IMR-90 (cell line): ENCODE measurements at places on chromosomes 1 and 21. TPM values are rescaled to one million over a fixed set of nuclear protein-coding genes. Genes with fewer than 3 reads are reported as not detected.
A peak's percentile ranks its signal among the peaks of the same experiment; 100 is the strongest.

The HIVEP3 gene
- total RNA-seq, result 1.1 and 1.4 TPM in 2 replicates

- DNase-seq, result no peak
Measured at GRCh38 chr1:152667648-152668047, 4.5 kb downstream of the LCE2D start.

The LCE1B gene
- not detected in 2 replicates for total RNA-seq

GRCh38 chr1:182785181-182785580, 4.4 kb upstream of the NPL start:
- no peak for DNase-seq

DNA sequence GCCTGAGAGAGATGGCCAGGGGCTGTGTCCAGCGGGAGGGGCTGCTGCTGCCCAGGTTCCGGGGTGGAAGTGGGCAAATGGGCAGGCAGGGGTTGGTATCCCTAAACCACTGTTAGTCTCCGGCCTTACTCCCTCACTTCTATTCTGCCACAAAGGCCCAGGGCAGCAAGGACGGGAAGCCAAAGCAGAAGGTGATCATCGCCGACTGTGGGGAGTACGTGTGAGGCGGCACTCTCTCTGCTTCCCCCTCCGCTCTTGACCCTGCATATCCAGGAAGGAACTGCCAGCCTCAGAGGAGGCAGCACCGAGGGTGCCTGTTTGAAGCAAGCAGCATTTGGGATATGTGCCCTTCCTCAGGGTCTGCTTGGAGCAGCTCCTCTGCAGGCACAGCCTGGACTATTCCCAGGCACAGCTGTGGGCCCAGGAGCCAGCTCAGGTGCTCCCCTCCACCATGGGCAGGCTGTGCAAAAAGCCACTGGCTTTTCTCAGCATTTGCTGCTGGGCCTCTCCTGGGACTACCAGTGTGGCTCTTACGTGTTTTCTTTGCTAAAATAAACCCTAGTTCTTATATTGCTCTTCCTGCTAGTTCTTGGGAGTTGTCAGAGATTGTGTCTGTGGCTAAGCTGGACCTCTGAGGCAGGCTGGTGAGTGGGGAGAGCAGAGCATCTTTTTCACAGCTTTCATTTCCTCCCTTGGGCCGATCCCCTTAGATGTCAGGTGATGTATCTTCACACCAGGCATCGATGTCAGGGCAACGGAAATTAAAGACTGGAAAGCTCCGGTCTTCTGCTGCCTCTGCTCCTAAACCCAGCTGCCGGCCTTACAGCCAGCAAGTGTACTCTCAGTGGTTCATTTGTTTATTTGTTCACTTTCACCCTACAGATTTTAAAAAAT, 14.7 kb downstream of the PPIE start:
- DNase-seq, result no peak

GRCh38 chr1:204971517-204972336, 71.3 kb upstream of the CNTN2 start:
- peak; percentile 63 for DNase-seq

- DNase-seq, result no peak
Measured at GRCh38 chr1:161932668-161933067, 91.0 kb downstream of the OLFML2B start.

The RAB25 gene
- total RNA-seq, result not detected in 2 replicates

The CFHR5 gene
- not detected in 2 replicates for total RNA-seq

DNA sequence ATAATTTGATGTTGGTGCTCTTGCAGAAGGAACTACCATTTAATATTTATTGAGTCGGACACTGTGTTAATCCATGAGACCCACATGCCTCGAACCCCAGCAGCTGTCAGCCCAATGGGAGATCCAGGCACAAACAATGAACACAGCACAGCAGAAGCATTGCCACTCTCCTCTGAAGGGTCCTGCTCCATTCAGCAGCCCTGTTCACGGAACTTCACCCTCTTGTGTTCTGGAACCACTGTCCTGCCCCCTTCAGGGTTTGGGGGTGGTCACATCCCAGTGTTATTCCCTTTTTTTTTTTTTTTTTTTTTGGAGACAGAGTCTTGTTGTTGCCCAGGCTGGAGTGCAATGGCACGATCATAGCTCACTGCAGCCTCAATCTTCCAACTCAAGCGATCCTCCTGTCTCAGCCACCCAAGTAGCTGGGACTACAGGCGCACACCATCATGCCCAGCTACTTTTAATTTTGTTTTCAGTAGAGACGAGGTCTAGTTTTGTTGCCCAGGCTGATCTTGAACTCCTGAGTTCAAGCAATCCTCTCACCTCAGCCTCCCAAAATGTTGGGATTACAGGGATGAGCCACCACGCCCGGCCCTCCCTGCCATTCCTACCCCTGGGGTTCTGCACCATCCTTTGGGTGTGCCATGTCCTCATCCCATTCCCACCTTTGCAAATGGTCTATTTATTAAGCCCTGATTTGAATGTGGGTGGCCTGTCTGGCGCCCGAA, 70.2 kb downstream of the EVA1C start:
- DNase-seq, result no peak

DNA sequence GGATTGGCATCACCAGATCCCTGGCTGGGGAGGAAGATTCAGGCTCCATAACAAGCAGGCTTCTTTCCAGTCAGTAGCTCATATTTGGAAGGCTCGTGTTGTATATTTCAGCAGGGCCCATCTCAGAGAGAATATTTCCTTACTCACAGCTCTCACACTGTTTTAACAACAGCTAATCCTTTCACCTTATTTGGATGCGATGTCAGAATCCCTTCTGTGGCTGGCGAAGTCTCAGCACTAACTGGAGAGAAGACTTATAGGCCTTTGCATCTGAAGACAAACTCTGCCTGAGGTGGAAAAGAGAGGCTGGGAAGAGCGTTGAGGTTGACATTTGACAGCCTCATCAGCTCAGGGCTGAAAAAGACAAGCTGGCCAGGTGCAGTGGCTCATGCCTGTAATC, 47.2 kb upstream of the CAPZB start:
- DNase-seq, result no peak

DNA sequence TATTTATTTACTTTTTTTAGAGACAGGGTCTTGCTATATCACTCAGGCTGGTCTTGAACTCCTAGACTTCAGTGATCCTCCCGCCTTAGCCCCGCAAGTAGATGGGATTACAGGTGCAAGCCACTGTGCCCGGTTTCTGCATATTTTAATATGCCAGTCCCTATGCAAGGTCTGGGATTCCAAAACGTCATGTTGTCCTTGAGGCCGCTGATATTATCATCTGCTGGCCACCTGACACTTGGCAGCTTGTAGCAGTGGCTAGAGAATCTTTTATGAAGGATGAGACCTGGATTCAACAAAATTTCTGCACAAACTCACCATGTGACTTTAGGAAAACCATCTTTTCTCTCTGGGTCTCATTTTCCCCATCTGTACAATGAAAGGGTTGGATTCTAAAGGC, 32.9 kb upstream of the OSBPL9 start:
- DNase-seq, result no peak

GRCh38 chr1:156080241-156080862, 1.9 kb downstream of the MEX3A start:
- DNase-seq, result no peak

The STIL gene
- 17.2 and 19.2 TPM in 2 replicates for total RNA-seq

GRCh38 chr1:245246433-245246832, 91.6 kb downstream of the KIF26B start:
- no peak for DNase-seq

- DNase-seq, result peak; percentile 70
Measured at GRCh38 chr1:218347723-218348627, 2.8 kb downstream of the TGFB2 start.

DNA sequence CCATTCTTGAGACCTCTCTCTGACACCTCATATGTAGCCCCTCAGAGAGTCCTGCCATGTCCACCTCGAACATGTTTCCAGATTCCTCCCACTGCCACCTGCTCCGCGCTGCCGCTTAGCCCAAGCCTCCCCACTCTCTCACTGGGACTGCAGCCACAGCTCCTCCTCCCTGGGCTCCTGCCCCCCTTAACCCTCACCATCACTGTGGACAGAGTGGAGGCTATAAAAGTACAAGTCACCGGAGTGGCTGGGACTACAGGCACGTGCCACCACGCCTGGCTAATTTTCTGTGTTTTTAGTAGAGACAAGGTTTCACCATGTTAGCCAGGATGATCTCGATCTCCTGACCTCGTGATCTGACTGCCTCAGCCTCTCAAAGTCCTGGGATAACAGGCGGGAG, 77.0 kb downstream of the VWA5B1 start:
- no peak for DNase-seq

The CD1B gene
- not detected in 2 replicates for total RNA-seq

The SELP gene
- not detected in 2 replicates for total RNA-seq

DNA sequence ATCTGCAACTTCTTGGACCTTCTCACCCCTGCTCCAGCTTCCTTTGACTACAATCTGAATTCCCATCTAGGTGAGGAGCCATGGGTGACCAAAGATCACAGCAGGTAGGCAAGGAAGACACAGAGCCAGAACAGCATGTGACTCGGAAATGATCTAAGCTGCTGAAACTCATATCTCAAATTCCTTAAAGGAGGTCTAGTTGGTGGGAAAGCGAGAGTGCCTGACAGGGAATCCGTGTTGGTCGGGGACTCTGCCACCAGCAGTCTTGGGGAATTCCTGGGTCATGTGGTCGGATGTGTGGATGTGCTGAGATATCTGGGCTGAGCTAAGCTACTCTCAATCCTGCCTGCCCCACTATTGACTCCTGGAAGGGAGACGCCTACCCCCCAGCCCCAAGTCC, 3.2 kb upstream of the NUAK2 start:
- DNase-seq, result peak; percentile 77

DNA sequence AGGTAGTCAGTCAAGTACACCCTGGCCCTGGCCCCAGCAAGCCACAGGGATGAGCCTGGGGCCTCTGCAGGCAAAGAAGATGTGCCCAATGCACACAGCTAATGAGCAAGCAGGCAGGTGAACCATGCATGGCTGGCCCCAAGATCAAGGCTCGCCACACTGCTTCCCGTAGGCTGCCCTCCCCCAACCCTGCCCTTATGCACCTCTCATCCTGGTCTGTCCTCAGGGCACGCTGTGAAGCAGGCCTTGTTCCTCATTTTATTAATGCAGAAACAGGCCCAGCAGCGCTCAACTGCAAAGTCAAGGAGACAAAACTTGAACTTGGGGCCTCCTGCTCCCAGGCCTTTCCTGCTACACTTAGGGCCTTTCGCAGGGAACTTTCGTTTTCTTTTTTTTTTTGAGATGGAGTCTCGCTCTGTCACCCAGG, 35.6 kb upstream of the ID3 start:
- no peak for DNase-seq

The AK4 gene
- 23.1 and 30.3 TPM in 2 replicates for total RNA-seq

The SPATA17 gene
- total RNA-seq, result 0.18 and 0.28 TPM in 2 replicates

The REG4 gene
- not detected in 2 replicates for total RNA-seq

The KRTAP20-1 gene
- not detected in 2 replicates for total RNA-seq

DNA sequence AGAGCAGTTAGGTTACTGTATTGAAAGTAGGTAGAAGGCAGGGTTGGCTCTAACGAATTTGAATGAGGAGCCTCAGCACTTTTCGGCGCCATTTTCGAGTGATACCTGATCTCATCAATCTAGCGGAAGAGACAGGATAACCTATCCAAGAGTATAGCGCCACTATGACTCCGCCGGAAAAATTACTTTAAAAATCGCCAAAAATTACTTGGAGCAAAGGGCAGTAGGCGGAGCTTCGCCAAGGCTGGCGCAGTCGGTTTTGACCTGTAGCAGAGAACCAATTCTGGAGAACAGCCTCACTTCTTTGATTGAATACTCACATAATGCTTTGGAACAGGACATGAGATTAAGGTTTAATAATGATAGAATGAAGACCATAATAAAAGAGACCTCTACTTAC, 25.6 kb downstream of the EFCAB7 start:
- no peak for DNase-seq

GRCh38 chr21:40162075-40162474, 294.8 kb downstream of the PCP4 start:
- no peak for DNase-seq

The TRIM45 gene
- 1.7 and 2.0 TPM in 2 replicates for total RNA-seq

GRCh38 chr1:180949616-180950000, 36.9 kb downstream of the KIAA1614 start:
- no peak for DNase-seq

The TGFB2 gene
- 3.8 and 5.3 TPM in 2 replicates for total RNA-seq

The KHDRBS1 gene
- total RNA-seq, result 33.7 and 39.7 TPM in 2 replicates

GRCh38 chr1:46940307-46940706, 969 bp downstream of the CYP4A11 start:
- DNase-seq, result no peak

The ARHGEF2 gene
- total RNA-seq, result 81.4 and 91.8 TPM in 2 replicates

GRCh38 chr1:168498956-168499687, 44.7 kb downstream of the XCL2 start:
- DNase-seq, result no peak

DNA sequence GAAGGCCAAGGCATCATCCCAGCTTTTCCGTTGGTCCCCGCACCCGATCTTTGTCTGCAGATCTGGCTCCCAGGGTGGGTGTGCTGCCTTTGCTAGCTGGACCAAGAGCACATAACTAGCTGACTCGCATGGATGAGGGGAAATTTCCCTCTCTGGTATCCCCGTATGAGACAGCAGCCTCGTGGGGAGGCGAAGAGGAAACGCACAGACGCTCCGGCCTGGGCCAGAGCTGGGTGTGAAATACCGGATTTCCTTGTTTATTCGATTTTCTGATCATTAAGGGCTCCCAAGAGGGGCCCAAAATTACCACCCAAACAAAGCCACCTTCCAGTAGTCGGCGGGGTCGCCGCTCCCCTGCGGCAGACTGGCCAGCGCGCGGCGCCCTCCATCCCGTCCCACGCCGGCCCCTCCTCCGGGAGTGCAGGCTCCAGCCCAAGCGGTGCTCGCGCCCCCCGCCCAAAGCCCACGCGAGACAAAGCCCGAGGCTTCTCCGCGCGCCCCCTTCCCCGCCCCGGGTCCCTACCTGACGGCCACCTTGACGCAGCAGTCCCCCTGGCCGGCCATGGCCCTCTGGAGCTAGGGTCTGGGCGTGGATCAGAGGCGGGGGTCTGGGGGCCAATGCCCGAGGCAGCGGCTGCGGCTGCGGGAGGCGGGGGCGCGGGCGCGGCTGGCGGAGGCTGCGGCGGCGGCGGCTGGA, 546 bp downstream of the KIF21B start:
- DNase-seq, result no peak

DNA sequence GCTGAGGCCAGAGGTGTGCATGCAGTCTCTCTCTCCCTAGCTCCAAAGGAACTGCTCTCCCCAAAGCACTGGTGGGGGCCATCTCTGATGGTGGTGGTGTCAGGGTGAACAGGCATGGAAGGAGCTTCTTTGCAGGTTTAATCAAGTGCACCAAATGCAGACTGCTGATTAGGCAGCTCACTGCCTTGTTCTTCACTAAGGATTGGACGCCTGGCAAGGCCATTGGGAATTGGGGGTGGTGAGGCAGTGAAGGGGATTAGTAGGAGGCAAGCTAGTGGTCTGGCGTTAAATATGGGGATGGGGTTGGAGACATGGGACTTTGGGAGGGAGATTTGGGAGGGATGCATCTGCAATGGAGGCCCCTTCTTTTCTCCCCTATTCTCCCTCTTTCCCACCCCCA, 1.5 kb downstream of the CACNA1E start:
- no peak for DNase-seq

The ANGPTL3 gene
- not detected in 2 replicates for total RNA-seq
